ENCODE measurements at places on chromosomes 3 and 15. TPM values are rescaled to one million over a fixed set of nuclear protein-coding genes. Genes with fewer than 3 reads are reported as not detected.

ISLR gene
- total RNA-seq: 51.9 TPM

GRCh38 chr15:23877502-23878412 is 190.7 kb upstream of the NDN start:
- no peaks in the 10 kb centered on the region for H3K4me1 ChIP-seq
- no peak overlapping the region for H3K4me3 ChIP-seq
- H3K27me3 ChIP-seq: no peaks in the 10 kb centered on the region
- no peaks in the 10 kb centered on the region for H3K36me3 ChIP-seq
- no peak for DNase-seq
- no peak overlapping the region for H3K27ac ChIP-seq

LRRIQ4 gene
- total RNA-seq: 0.43 TPM

GRCh38 chr15:41462084-41462795 is 31.4 kb upstream of the ITPKA start:
- DNase-seq: no peak
- H3K27ac ChIP-seq: no peak overlapping the region
- H3K4me1 ChIP-seq: no peaks in the 10 kb centered on the region
- peaks cover 35% of the 10 kb centered on the region for H3K36me3 ChIP-seq
- H3K27me3 ChIP-seq: no peaks in the 10 kb centered on the region

ATP13A5 gene
- not detected for total RNA-seq

DNA sequence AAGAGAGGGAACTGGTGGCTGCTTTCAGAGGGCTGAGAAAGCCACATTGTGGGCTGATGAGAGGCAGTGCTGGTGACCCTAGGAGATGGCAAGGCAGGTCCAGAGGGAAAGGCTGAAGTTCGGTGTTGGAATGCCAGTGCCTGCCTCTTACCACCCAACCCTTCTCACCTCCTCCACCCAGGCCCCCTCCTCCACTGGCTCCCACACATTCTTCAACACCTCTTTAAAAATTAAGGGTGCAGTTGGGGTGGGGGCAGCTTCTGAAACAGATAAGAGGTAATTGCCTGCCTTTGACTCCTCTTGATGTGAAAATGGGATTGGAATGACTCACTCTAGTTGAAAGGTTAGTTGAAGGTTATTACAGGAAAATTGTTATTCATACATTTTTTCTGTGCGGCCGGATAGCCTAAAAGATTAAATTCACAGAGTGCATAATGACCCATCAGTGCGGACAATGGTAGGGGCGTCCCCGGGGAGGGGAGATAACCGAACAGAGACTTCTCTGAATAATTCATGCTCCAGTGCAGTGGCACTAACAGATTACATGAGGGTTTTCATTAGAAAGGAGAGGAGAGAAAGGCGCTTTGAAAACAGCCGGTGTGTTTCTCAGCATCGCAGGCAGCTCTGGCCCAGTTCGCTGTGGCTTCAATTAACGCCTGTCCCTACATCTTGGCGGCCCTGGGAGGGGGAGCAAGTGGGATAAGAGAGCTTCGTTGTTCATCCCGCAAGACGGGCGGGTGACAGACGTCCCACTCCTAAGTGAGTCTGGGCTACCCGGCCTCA is 212.4 kb downstream of the TLE3 start:
- no peaks in the 10 kb centered on the region for H3K4me1 ChIP-seq
- no peaks in the 10 kb centered on the region for H3K36me3 ChIP-seq
- no peak overlapping the region for H3K4me3 ChIP-seq

CACNA2D2 gene
- 3.7 TPM for total RNA-seq

GRCh38 chr3:72836923-72837322 is 11.3 kb downstream of the SHQ1 start:
- H3K27ac ChIP-seq: no peak overlapping the region
- no peaks in the 10 kb centered on the region for H3K27me3 ChIP-seq
- H3K36me3 ChIP-seq: peaks cover 32% of the 10 kb centered on the region
- peaks cover 13% of the 10 kb centered on the region for H3K4me1 ChIP-seq
- DNase-seq: no peak

MEX3B gene
- total RNA-seq: 2.4 TPM

ACTC1 gene
- total RNA-seq: 8,662 TPM

CHRM5 gene
- not detected for total RNA-seq

SPATA12 gene
- not detected for total RNA-seq

APH1B gene
- total RNA-seq: 6.9 TPM

DNA sequence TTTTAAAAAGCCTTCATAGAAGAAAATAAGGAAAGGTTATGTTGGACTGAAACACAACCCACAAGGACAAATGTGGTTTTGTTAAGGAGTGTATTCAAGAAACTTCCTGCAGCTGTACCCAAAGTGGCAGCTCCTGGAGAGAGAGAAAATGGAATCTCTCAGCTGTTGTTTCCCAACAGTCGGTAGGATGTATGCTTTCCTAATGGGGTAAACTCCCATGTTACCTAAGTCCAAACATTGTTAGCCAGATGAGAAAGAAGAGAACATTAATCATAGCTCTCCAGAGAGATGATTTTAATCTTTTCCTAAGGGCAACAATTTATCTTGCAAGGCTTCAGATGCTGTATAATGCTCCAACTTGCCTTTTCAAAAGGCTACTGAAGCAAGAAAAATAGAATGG is 22.6 kb upstream of the TEX9 start:
- H3K4me3 ChIP-seq: no peak overlapping the region

DNA sequence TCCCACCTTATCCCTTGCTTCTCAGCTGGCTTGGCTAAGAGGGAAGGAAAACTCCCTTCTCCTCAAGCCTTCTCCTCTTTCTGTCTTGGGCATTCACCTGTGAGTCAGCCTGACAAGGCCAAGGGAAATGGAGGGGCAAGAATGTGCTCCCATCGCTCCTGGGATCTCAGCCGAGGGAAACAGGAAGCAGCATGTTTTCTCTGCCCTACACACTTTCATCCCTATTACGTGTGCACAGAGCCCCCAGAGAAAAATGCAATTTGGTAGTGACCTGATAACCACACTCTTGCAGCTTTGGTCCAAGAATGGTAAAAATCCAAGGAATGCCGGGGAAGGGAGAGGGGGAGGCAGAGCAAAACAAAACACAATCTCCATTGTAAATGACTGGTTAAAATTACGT is 32.9 kb upstream of the MTMR10 start:
- H3K36me3 ChIP-seq: no peaks in the 10 kb centered on the region
- H3K4me1 ChIP-seq: no peaks in the 10 kb centered on the region
- H3K27me3 ChIP-seq: no peaks in the 10 kb centered on the region
- no peak for DNase-seq
- H3K4me3 ChIP-seq: no peak overlapping the region

GRCh38 chr3:65497236-65497635 is 541.5 kb downstream of the MAGI1 start:
- H3K27ac ChIP-seq: no peak overlapping the region
- no peak overlapping the region for H3K4me3 ChIP-seq
- no peaks in the 10 kb centered on the region for H3K36me3 ChIP-seq
- no peaks in the 10 kb centered on the region for H3K27me3 ChIP-seq

TNNC1 gene
- total RNA-seq: 4,697 TPM

UBL7 gene
- total RNA-seq: 65.4 TPM

DNA sequence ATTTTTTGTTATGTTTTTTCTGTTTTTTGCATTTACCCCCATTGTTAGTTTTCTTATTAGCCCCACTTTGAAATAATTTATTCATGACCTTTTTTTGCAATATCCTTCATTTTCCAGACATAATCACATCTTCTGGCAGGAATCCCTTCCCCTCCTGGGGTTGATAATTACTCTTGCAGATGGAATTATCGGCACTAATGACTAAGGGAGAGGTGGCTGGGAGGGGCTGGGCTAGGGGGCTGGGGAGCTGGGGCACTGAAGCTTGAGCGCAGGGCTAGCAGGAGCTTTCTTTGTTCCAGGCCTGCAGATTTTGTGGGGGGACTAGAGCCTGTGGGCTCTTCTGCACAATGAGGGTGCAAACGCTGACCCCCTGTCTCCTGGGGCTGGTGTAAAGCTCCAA is 77.8 kb downstream of the RAB11A start:
- no peaks in the 10 kb centered on the region for H3K4me1 ChIP-seq
- H3K36me3 ChIP-seq: no peaks in the 10 kb centered on the region
- no peak overlapping the region for H3K27ac ChIP-seq

COLQ gene
- 38.3 TPM for total RNA-seq

DNA sequence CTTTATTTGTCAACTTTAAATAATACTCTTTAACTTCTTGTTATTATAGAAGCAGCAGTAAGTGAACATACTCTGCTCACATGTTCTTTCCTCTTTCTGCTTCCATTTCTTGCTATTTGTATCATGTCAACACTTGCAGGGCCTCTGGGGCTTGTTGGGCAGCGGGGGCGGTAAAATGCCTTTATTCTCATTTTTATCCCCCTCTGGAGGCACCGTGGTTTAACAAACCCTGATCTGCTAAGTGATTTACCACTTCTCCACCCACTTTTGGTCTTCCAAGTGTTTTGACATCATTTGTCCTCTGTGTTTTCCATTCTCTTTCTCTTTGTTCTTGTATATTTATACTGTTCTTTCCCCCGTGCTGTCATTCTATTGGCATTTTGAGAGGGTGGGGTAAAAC is 33.9 kb downstream of the SCN10A start:
- no peaks in the 10 kb centered on the region for H3K27me3 ChIP-seq
- no peaks in the 10 kb centered on the region for H3K36me3 ChIP-seq
- no peaks in the 10 kb centered on the region for H3K4me1 ChIP-seq
- no peak overlapping the region for H3K27ac ChIP-seq
- H3K4me3 ChIP-seq: no peak overlapping the region

GRCh38 chr3:34237946-34238345 is 439.5 kb downstream of the PDCD6IP start:
- H3K27ac ChIP-seq: no peak overlapping the region
- no peaks in the 10 kb centered on the region for H3K36me3 ChIP-seq
- no peaks in the 10 kb centered on the region for H3K4me1 ChIP-seq
- DNase-seq: no peak
- H3K27me3 ChIP-seq: no peaks in the 10 kb centered on the region

DNA sequence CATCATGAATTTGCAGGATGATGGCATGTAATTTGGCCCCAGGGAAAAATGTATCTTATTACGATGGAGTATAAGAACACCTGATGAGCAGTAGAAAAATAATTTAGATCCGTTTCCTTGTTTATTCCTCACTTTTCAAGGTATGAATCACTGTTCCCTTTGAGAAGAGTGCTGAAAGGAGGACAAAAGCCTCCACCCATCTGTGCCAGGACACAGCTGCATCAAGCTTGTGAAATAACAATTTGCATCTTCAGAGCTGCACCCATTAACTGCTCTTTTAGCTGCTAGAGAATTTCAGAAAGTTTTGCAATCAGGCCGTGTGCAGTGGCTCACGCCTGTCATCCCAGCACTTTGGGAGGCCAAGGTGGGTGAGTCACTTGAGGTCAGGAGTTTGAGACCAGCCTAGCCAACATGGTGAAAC is 9.6 kb downstream of the CLDND1 start:
- DNase-seq: no peak
- no peaks in the 10 kb centered on the region for H3K27me3 ChIP-seq
- no peak overlapping the region for H3K27ac ChIP-seq
- H3K4me1 ChIP-seq: no peaks in the 10 kb centered on the region

- H3K27me3 ChIP-seq: no peaks in the 10 kb centered on the region
- H3K4me1 ChIP-seq: no peaks in the 10 kb centered on the region
- no peaks in the 10 kb centered on the region for H3K36me3 ChIP-seq
- H3K27ac ChIP-seq: no peak overlapping the region
Measured at GRCh38 chr3:150345021-150345538, 63.0 kb upstream of the TSC22D2 start.

DNA sequence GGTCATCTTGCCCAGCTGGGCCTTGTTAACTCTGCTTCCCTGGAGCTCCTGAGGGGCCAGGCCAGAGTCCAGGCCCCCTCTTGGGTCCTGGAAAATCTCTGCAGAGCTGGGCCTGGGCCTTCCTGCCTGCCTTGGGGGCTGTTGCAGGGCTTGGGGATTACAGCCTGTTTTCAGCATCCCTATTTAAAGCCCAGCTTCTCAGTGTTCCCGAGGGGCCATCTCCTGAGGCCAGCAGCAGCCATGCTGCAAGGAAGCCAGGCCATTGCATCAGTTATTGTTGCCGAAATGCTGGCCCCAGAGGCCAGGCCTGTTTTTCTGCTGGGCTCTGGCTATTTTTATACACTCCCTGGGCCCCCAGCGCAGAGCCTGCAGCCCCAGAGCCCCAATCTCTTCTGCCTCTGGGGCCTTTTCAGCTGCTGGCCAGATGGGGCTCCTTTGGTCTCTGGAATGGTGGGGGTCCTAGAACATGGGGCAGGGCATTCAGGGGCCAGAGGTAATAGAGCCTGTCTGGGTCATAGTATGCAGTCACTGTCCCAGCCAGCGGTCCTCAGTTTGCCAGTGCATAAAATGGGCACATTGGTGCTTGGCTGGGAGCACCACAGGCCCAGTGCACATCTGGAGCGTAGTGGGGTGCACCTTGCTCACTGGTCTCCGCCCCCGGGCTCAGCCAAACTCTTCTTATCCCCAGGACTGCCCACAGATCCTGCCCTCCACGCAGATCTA is 28.5 kb downstream of the PLXNA1 start:
- no peaks in the 10 kb centered on the region for H3K4me1 ChIP-seq
- no peaks in the 10 kb centered on the region for H3K27me3 ChIP-seq
- H3K36me3 ChIP-seq: peaks cover 29% of the 10 kb centered on the region

All from right atrium auricular region (tissue), 2 donors.